ENCODE measurements at places on chromosomes 2 and 18. TPM values are rescaled to one million over a fixed set of nuclear protein-coding genes. Genes with fewer than 3 reads are reported as not detected.

Gene LIMS3
- total RNA-seq: 8.7 TPM

GRCh38 chr2:68237404-68237803, 14.9 kb downstream of the PPP3R1 start:
- no peak for DNase-seq

Gene RUFY4
- total RNA-seq: not detected

GRCh38 chr2:198874472-198874858, 583.3 kb downstream of the SATB2 start:
- DNase-seq: no peak

DNA sequence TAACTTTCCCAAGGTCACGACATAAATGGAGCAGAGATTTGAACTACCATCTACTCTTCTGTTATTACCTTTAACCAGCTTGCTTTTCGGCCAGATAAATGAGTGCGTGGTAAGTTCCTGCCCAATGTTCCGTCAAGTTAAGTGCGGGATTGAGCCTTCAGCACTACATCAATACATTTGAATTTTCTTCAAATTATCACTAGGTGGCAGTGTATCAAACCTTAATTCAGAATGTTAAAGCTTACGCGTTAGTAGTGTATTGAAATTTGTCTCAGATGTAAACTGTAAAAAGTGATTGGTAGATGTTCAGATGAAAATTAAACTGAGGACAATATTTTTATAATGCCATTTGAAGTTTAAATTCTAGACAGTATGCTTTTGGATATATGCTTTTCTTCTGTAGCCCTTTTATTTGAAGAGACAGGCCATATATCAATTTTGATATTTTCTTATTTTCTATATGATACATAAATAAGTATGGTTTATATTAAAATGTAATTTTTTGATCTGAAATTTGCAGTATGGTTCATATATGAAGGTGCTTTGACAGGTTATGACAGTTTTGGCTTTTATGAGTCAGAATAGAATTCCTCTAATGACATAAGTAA, 681.3 kb downstream of the ADCYAP1 start:
- DNase-seq: no peak

GRCh38 chr18:56900195-56901094, 246.4 kb upstream of the BOD1L2 start:
- DNase-seq: no peak
